ENCODE measurements at places on chromosomes 1 and 21.

- peak; percentile 74 for DNase-seq
Measured at GRCh38 chr1:165369255-165369848, 12.8 kb upstream of the LMX1A start.

DNA sequence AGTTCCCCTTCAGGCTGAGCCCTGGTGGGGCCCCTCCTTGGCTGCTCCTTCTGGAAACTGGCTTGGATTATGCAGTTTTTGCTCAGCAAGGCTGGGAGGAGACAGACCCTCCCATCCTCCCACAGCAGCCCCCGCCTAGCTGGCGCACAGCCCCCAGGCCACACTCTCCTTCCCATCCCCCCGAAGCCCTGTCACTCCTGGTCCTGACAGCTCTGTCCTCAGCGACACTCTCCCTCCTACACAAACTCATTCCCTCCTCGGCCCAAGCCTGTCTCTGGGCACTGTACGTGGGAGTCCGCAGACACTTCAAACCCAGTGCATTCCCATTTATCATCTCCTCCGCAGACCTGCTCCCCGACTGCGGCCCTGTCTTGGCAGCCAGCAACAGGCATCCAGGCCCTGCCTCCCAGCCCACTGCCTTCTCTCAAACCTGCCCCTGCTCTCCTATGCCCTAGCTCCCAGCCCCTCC, 25.0 kb upstream of the EPHB2 start:
- no peak for DNase-seq

GRCh38 chr1:53350853-53351767, 23.2 kb upstream of the LRP8 start:
- DNase-seq = no peak

DNA sequence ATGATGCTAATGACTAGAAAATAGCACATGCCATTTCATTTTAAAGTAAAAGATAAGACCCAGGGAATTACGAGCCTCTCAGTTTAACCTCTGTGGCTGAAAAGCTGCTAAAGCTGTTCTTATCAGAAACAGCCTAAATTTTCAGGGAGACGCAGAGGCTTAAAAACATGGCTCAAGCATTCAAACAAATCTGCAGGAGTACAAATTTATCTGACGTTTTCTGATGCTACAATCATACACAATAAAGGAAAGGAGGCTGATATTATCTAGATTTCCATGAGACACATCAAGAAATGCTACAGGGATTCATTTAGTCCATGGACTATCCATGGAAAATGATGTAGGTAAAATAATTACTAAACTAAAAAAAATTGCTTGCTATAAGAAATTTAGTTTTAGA, 65.3 kb upstream of the SCYL3 start:
- no peak for DNase-seq

- DNase-seq = peak; percentile 90
Measured at GRCh38 chr1:66563094-66563800, 29.3 kb downstream of the SGIP1 start.

- no peak for DNase-seq
Measured at GRCh38 chr1:39142401-39143060, 62.0 kb upstream of the MACF1 start.

DNA sequence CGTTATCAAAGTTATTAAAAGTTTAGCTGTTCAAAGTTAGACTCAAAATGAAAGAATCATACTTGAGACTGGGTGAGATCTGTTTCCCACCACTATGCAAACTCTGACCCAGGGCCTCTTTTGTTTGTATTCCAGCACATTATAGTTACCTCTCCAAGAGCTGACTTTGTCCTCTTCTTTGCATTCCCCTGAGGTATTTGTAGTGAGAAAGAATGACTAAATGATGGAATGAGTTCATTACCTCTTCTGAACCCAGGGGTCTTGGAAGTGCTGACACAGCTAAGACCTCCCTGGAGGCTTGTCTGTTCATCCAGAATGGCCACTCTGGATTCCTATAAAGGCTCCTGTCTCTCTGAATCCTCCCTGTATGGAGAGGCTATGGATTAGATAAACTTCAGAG, 62.4 kb downstream of the FGGY start:
- DNase-seq = no peak

DNA sequence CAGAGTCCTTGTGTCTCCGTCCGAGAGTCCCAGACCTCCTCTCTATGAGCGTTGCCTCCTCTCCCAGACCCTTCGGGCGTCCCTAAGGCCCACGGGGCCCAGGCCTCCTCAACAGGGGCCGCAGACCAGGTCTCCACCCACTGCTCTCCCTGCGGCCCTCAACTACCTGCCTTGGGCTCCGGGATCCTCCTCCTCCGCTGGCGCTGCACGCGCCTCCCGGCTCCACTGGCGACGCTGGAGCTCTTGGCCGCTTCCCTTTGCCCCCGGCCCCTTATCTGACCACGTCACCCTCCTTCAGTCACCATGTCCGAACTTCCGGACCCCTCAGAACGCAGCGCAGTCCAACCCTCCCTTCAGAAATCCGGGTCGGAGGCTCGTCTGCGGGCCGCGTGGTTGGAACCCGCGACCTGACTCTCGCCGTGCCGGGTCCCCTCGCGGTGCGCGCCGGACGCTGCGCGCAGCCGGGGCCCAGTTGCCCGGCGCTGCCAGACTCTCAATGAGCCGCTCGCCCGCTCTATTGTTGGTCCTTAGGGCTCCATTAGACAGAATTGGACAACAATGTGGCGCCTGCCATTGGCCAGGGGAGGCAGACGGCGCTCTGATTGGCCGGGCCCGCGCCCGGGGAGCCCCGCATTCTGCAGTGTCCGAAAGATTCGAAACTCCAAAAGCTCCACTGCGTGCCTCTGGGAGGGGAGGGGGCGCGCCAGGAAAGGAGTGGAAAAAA, at the start of gene DMRTA2:
DMRTA2 (minus strand) TSS at position 498 of the 724 bp plus-strand sequence. CDS start 1,907 bp downstream, outside the sequence.
- peak; percentile 62 for DNase-seq

DNA sequence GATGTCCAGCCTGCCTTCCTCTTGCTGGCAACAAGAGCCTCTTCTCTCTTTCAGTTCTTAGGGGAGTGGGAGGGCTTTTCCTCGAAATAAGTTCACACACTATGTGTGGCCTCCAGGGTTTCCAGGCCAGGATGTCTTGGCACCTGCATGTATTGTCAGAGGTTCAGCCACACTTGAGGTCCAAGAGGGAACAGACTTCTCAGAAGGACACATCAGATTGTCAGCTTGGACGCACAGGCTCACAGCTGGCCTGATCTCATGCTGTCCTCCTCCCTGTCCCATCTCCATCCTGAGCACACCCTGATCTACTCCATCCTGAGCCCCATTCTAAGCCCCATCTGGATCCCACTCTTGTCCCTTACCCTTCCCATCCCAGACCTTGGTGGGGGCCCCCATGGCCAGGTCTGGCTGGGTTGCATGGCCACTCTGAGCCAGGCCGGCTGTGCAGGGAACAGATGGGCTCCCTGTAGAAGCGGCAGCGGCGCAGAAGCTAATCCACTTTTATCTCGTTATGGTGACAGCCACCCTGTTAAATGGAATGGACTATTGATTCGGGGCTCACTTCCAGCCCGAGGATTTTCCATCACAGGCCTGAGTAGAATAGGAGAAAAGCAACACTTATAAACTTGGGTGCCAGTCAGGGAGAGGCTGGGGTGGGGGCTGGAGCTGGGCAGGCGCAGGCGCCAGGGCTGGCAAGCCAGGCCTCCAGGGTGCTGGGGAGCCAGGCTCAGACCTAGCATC, 85.1 kb upstream of the CSF3R start:
- no peak for DNase-seq

DNA sequence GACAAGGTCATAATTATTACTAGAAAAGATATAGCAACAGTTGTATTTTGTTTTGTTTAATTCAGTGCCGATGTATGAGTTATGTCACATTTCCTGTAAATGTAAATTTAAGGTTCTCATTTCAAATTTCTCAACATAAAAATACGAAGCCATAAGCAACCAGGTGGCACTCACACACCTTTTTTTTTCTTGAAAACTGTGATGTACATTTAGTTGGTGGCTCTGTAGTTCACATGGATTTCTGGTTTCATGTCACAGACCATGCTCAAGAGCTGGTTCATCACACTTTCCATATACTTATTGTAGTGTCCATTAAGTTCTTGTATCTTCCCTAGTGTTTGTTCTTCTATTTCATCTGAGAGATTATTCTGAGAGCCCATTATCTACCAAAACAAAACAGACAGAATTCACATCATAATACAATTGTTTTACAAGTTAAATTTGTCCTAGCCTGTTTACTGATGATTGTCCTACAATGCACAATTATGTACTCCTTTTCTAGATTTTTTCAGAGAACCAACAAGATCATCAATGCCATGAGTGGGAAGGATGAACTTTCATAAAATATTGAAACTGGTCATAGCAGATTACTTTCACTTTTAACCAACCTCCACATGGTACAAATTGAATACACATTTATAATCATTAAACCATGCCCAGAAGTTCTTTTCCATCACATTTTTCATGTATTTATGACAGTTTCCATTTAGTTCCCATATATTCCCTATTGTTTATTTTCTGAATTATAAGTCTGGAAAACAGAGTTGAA, 17.1 kb downstream of the ATP6V1G3 start:
- DNase-seq = no peak

DNA sequence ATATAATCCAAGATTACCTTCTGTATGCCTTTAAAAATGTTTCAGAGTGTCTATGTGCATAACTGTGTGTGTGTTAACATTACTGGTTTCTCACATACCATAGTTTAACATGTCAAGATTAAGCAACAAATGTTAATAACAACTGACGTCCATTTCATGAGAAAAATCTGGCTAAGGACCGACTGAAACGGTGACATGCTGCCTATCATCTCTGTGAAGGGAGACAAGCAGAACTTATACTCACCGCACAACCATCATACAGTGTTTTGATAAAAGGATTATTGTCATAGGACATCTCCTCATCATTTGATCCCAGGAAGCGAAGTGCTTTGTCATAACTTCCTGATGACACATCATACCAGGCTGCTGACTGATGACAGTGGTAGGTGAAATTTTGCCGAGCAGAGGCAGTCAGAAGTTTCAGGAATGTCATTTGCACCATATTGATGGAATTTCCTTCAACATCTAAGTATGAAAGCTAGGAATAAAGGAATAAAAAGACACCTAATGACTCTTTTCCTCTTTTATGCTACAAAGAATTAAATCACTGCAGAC, 228.8 kb downstream of the COL11A1 start:
- peak; percentile 74 for DNase-seq

DNA sequence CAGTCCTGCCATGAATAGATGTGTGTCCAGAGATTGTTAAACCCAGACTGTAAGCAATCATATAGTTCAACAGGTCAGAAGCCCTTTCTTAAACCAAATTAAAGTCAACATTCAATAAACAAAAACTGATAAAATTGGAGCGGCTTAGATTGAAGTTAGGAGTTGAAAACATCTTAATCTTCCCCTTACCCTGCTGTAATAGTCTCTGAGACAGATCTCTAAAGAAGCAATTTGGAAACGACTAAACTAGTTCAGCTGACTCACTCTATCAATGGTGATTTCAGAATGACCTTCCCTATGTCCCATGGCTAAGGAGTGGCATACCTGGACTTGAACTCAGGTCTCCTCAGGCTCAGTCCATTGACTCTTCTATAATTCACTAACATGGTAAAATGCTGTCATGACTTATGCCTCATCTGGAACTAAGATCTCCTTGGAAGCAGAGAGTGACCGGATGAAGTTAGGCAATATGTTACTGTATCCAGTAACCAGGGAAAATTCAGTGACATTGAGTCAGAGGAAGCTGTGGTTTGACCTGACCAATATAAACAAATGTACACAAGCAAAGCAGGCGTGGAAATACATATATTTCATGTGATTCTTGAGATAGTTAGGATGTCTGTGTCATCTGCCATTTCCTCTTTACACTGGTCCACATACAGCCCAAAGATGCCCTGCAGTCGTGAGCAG, 30.1 kb downstream of the SGIP1 start:
- peak; percentile 88 for DNase-seq

GRCh38 chr1:66503841-66504470, 30.0 kb upstream of the SGIP1 start:
- peak; percentile 56 for DNase-seq

DNA sequence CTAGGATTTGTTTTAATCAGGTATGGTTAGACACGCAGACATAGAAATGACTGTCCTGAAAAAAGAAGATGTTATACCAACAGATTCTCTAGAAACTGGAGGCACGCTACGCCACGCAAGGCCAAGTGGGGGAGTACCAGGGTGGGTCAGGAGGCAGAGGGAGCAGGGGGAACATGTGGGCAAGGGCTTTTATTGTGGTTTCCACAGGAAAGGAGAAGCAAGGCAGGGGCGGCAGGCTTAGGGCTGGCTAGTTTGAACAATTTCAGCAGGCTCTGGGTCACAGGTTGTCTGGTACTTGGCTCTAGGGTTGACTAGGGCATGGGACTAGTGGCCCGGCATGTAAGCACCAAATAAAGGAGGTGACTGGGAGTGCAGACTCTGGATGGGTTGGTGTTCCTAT, 7.2 kb downstream of the MTARC2 start:
- DNase-seq = no peak

GRCh38 chr1:26855636-26856035, 7.3 kb upstream of the SFN start:
- no peak for DNase-seq

DNA sequence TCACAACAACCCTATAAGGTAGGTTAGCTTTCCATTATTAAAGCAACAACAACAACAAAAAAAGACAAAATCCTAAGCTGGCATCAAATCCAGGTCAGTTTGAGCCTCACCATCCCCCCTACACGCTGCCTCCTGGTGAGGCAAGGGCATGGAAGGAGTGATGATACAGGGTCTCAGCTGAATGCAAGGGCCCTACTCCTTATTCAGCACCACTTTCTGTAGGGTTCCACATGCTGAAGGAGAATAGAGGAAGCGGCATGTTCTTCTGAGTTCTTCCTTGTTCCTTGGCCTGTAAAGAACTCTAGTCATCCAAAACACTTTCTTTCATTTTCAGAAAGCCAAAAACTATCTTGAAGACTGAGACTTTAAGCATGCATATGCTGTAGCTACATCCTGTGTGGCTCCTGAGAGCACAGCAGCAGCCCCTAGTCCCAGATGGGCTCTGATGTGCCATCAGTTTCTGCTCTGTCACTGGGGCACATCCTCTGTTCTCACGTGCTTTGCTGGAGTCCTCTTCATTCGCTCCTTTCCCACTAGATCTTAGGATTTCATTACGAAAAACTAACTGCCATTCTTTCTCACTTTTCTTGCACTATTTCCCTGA, 6.2 kb downstream of the ILDR2 start:
- no peak for DNase-seq

GRCh38 chr1:231493421-231494185, 34.9 kb upstream of the TSNAX start:
- peak; percentile 5 for DNase-seq

All from AG08395 (cell line).